ENCODE measurements at places on chromosomes 13 and 19.
A peak's percentile ranks its signal among the peaks of the same experiment; 100 is the strongest.

GRCh38 chr13:36530050-36530789 lies 97.9 kb downstream of the CCNA1 start:
- H3K4me3 ChIP-seq: no peak overlapping the region
- DNase-seq: peak; percentile 53
- no peaks in the 10 kb centered on the region for H3K36me3 ChIP-seq
- H3K27ac ChIP-seq: peak overlapping the region; percentile 81
- H3K4me1 ChIP-seq: peaks cover 28% of the 10 kb centered on the region
- no peaks in the 10 kb centered on the region for H3K27me3 ChIP-seq

- H3K4me1 ChIP-seq: no peaks in the 10 kb centered on the region
- no peaks in the 10 kb centered on the region for H3K36me3 ChIP-seq
- no peak overlapping the region for H3K27ac ChIP-seq
Observed at GRCh38 chr19:14237014-14237941, 31.3 kb upstream of the ADGRL1 start.

GRCh38 chr13:48662226-48662625 lies 8.5 kb downstream of the CYSLTR2 start:
- H3K4me1 ChIP-seq: no peaks in the 10 kb centered on the region
- H3K36me3 ChIP-seq: no peaks in the 10 kb centered on the region
- H3K4me3 ChIP-seq: no peak overlapping the region
- DNase-seq: no peak

GRCh38 chr13:58712191-58712590 lies 1080.6 kb downstream of the PCDH17 start:
- H3K36me3 ChIP-seq: no peaks in the 10 kb centered on the region
- no peak overlapping the region for H3K4me3 ChIP-seq
- DNase-seq: no peak
- no peaks in the 10 kb centered on the region for H3K4me1 ChIP-seq
- H3K27ac ChIP-seq: no peak overlapping the region

DNA sequence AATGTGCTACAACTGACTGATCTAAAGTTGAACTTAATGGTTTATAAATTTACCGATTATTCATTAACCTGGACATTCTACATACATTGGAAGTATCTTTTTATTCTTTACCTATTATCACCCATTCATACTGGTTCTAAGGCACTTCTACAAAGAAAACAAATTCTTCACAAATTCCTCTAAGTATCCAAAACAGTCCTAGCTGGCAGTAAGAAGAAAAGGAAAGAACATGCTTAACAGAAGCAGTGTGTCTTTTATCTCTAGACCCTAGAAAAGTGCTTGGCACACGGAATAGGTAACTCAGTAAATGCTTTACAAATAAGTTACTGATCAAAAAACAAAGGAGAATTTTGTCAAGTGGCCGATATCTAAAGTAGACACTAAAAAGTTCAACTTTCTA lies 32.8 kb downstream of the TSC22D1 start:
- no peak overlapping the region for H3K27ac ChIP-seq
- no peaks in the 10 kb centered on the region for H3K4me1 ChIP-seq
- no peak overlapping the region for H3K4me3 ChIP-seq
- DNase-seq: no peak
- no peaks in the 10 kb centered on the region for H3K27me3 ChIP-seq

DNA sequence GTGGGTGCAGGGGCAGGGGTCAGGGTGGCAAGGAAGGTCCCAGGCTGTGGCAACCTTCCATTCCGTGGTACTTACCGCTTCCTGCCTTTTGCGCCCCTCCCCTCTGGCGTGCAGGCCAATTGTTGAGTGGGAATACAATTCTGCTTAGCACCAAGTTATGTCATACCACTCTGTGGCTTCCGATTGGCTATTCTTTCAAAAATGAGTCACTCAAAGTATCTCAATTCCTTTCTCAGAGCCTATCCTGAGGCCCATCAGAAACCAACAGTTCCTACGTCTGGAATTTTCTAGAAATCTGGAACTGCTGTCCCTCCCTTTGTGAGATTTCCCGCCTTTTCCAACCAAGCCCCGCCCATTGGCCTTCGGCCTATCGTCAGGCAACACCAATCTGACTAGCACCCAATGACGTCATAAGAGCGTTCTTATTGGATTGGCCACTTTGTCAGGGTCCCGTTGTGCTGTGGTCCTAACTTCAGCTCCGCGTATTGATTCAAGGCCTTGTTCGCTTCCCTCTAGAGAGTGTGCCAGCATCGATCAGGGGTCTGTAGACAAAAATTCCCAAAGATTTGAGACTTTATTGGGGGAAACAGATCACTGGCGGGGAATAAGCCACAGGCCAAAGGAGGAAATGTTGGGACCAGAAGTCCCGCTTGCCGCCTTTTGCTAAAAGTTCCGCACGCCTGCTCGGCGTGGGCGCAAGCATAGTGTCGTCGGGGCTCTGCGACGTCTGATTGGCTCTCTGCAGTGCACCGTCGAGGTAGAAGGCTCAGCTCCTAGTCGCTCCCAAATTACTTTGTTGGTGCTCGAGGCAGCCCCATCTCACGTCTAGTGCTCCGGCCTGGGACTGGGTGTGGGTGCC lies 11.7 kb downstream of the NTN5 start:
- peak overlapping the region; percentile 46 for H3K27ac ChIP-seq
- peak; percentile 91 for DNase-seq
- no peaks in the 10 kb centered on the region for H3K27me3 ChIP-seq

GRCh38 chr19:861756-862580 lies 2.5 kb downstream of the CFD start:
- H3K36me3 ChIP-seq: no peaks in the 10 kb centered on the region
- H3K4me1 ChIP-seq: peaks cover 3% of the 10 kb centered on the region
- no peak overlapping the region for H3K4me3 ChIP-seq
- H3K27me3 ChIP-seq: peaks cover 6% of the 10 kb centered on the region
- no peak overlapping the region for H3K27ac ChIP-seq

- no peaks in the 10 kb centered on the region for H3K4me1 ChIP-seq
- peak within 1 kb of the TSS; percentile 48 for H3K4me3 ChIP-seq
- H3K27me3 ChIP-seq: peaks cover 5% of the 10 kb centered on the region
- peak; percentile 81 for DNase-seq
- H3K27ac ChIP-seq: peak within 1 kb of the TSS; percentile 22
- H3K36me3 ChIP-seq: no peaks in the 10 kb centered on the region
Observed at GRCh38 chr19:6530386-6531162, at the start of gene TNFSF9. TSS of gene TNFSF9 (plus strand) at chr19:6531026. CDS start at chr19:6531037, 11 bp downstream.

DNA sequence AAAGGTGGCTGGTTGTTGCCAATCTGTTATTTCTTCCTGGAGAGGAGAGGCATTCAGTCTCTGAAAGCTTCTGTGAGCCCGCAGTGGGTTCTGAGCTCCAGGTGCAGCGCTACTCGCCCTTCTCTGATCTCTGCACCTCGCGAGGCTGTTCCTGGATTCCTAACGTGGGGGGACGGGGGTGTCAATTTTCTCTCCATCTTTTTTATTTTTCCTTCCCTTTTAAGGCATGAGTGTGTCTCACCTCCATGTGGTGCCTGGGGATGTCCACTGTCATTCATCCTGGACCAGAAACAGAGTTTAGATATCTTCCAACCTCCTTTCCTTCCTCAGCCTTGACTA lies 626 bp downstream of the ZNF233 start:
- H3K27me3 ChIP-seq: no peaks in the 10 kb centered on the region
- no peak for DNase-seq
- no peak overlapping the region for H3K27ac ChIP-seq
- H3K4me1 ChIP-seq: no peaks in the 10 kb centered on the region
- no peaks in the 10 kb centered on the region for H3K36me3 ChIP-seq

GRCh38 chr13:23443878-23444277 lies 10.4 kb upstream of the SACS start:
- H3K27me3 ChIP-seq: no peaks in the 10 kb centered on the region
- no peaks in the 10 kb centered on the region for H3K4me1 ChIP-seq
- H3K36me3 ChIP-seq: no peaks in the 10 kb centered on the region
- no peak for DNase-seq
- H3K4me3 ChIP-seq: no peak overlapping the region

DNA sequence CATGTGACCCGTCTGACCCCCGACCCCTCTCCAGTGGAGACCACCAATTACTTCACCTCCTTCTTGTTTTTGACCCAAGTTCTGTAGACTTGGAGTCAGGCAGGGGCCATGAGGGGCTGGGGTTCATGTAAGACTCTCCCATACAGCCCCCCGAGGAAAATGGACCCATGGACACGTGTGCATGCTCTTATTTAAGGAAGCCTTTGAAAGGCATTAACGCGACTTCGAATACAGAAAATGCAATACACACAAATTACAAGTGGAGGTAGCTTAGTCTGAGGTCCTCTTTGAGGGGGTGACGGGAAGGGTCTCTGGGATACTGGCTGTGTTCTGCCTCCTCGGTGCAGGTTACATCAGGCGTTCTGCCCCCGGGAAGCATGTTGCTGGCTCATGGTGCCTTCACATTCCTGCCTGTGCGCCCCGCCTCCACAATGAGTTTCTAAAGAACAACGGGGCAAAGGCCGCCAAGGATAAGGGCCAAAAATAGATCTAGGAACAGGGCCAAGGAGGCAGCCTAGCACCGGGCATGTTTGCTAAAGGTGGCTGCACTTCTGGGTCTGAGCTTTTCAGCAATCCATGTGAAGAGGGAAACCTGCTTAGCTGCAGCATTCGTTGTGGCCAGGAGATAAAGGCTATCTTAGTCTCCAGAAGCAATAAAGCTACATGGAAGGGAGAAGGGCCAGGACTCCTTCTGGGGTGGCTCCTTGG lies 54.5 kb downstream of the RAB20 start:
- no peaks in the 10 kb centered on the region for H3K4me1 ChIP-seq
- DNase-seq: no peak
- H3K4me3 ChIP-seq: no peak overlapping the region

DNA sequence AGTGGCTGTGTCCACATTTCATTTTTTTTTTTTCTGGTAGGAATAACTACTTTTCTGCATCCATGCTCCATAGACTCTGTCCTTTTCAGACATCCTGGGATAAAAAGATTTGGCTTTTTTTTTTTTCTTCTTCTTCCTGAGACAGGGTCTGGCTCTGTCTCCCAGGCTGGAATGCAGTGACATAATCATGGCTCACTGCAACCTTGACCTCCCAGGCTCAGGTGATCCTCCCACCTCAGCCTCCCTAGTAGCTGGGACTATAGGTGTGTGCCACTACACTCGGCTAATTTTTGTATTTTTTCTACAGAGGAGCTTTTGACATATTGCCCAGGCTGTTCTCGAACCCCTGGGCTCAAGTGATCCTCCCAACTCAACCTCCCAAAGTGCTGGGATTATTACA lies 4.1 kb upstream of the ICAM3 start:
- H3K4me1 ChIP-seq: no peaks in the 10 kb centered on the region
- H3K27ac ChIP-seq: no peak overlapping the region
- H3K4me3 ChIP-seq: no peak overlapping the region
- no peaks in the 10 kb centered on the region for H3K36me3 ChIP-seq
- no peak for DNase-seq
- no peaks in the 10 kb centered on the region for H3K27me3 ChIP-seq

- H3K27me3 ChIP-seq: peaks cover 18% of the 10 kb centered on the region
- H3K36me3 ChIP-seq: no peaks in the 10 kb centered on the region
- DNase-seq: no peak
- H3K4me1 ChIP-seq: no peaks in the 10 kb centered on the region
- H3K4me3 ChIP-seq: no peak overlapping the region
Observed at GRCh38 chr19:18896421-18896841, 473 bp upstream of the CERS1 start.

DNA sequence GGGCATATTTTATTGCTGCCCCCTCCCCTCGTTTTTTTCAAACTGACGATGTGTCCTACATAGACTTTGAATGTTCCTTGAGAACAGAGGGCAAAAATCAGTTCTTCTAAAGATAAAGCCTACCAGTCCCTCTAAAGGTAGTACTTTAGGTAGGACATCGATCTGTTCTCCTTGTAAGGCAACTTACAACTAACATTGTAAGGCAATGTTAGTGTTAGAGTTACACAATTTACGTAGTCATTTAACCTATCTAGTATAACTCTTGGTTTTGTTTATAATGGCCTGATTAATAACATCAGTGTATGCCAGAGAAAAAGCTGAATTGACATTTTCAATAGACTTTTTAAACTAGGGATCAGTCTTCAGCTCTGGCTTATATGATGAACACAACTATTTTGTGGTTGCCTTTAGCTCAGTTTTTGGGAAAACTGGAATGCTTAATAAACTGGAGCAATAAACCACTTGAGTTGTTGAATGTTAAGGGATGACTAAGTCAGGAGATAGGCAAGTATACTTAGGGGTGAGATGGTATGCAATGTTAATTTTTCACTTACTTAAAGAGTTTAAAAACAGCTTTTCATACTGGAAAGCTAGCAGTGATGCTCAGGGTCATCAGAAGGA lies 2.2 kb downstream of the NDFIP2 start:
- H3K27ac ChIP-seq: peak overlapping the region; percentile 97
- no peak for DNase-seq
- H3K4me1 ChIP-seq: peaks cover 50% of the 10 kb centered on the region
- H3K36me3 ChIP-seq: peaks cover 20% of the 10 kb centered on the region
- no peaks in the 10 kb centered on the region for H3K27me3 ChIP-seq

GRCh38 chr13:94178625-94179244 lies 300.7 kb downstream of the DCT start:
- H3K27me3 ChIP-seq: no peaks in the 10 kb centered on the region
- no peak overlapping the region for H3K4me3 ChIP-seq
- H3K4me1 ChIP-seq: no peaks in the 10 kb centered on the region
- no peaks in the 10 kb centered on the region for H3K36me3 ChIP-seq

GRCh38 chr13:23377579-23377978 lies 55.9 kb downstream of the SACS start:
- H3K4me3 ChIP-seq: no peak overlapping the region
- no peak for DNase-seq
- H3K27me3 ChIP-seq: no peaks in the 10 kb centered on the region
- H3K4me1 ChIP-seq: peaks cover 24% of the 10 kb centered on the region
- peaks cover 12% of the 10 kb centered on the region for H3K36me3 ChIP-seq

DNA sequence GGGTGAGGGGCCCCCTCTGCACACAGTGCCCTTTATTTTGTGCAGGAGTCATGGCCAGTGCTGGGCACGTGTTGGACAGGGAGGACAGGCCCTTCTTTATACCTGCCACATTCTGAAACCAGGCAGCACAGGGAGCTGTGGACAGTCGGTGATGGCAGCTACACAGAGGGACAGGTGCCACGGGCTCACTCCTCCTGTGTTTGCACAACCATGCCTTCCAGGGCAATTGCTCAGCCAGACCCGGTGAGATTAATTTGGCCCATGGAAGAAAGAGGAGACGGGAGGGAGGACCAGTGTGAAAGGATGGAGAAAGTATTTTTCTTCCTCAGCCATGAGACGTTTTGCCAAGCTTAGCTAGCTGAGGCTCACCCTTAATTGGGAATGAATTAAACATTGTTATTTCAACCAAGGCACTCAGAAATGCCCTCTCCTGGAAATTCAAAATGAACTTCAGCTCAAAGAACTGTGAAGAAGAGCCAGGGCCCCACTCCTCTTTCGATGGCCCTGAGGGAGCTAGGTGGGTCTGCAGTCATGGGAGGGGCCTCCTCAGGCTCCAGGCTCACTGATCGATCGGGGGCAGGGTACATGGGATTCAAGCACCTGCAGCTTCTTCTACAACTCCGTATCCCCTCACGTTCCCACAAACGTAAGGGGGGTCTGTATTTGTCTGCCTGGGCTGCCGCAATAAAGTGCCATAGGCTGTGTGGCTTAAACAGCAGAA lies 41.2 kb downstream of the SHISA2 start:
- no peaks in the 10 kb centered on the region for H3K4me1 ChIP-seq
- H3K27ac ChIP-seq: no peak overlapping the region
- DNase-seq: no peak
- no peaks in the 10 kb centered on the region for H3K27me3 ChIP-seq
- H3K36me3 ChIP-seq: no peaks in the 10 kb centered on the region
- H3K4me3 ChIP-seq: no peak overlapping the region

GRCh38 chr19:52237197-52237596 lies 32.2 kb upstream of the ZNF766 start:
- no peaks in the 10 kb centered on the region for H3K27me3 ChIP-seq

- peaks cover 38% of the 10 kb centered on the region for H3K4me1 ChIP-seq
- H3K4me3 ChIP-seq: no peak overlapping the region
- peak; percentile 91 for DNase-seq
- no peaks in the 10 kb centered on the region for H3K36me3 ChIP-seq
Observed at GRCh38 chr19:42113641-42114348, 18.5 kb downstream of the POU2F2 start.
